Testis (tissue), 5 donors: ENCODE measurements at places on chromosomes 4 and X.

DNA sequence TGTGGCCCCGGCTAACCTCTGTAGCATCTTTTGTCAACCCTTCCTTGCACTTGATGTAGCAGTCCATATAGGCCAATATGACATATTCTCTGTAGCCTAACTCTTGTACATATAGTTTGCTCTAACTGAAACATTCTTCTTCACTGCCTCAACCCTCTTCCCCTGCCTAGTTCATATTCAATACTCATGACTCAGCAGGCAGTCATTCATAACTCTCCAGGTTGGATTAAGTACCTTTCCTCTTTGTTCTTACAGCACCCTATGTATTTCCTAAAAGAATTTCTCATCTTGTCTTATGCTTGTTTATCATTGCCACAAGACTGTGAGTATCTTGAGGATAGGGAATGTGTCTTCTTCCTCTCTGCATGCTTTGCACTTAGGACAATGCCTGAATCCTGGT is 76.9 kb downstream of the TMLHE start:
- no peak for DNase-seq

- DNase-seq, result peak; percentile 38
Observed at GRCh38 chr4:14184265-14184664, 556.7 kb upstream of the BOD1L1 start.

GRCh38 chrX:71173440-71173839 is 28.8 kb downstream of the NLGN3 start:
- no peak for DNase-seq

DNA sequence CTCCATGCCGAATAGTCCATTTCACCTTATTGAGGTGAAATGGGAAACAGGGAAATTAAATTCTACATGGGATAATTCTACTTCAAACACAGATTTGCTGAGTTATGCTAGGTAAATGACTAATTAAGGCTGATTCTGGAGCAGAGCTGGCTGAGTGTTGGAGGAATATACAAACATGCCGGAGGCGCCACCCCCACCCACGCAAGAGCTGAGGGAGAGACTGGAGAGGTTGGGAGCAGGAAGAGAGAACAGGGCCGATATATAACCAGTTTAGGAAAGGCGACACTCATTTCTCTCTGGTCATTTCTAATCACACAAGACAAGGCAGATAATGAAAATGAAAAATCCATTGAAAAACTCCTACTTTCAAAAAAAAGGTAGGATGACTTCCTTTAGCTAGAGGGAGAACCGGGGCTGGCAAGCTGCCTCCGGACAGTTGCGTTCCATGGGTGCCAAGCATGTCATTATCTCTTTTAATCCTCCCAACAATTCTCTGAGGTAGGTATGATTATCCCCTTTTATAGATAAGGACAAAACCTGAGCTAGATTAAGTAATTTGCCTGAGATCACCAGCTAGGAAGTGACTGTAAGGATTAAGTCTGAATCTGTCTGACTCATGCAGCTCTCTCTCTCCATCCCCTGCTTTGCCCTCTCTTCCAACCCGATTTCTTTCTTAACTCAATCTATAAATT is 27.6 kb upstream of the CFAP299 start:
- DNase-seq, result no peak

GRCh38 chr4:4417886-4418285 is 31.0 kb downstream of the NSG1 start:
- DNase-seq, result peak; percentile 12

GRCh38 chr4:155787113-155787710 is 28.4 kb downstream of the GUCY1B1 start:
- DNase-seq, result no peak

GRCh38 chr4:1539859-1540600 is 133.8 kb upstream of the NKX1-1 start:
- no peak for DNase-seq

- no peak for DNase-seq
Observed at GRCh38 chrX:50705042-50705441, 109.0 kb downstream of the SHROOM4 start.

- DNase-seq, result peak; percentile 96
Observed at GRCh38 chr4:170027181-170027829, 1.1 kb upstream of the MFAP3L start.

GRCh38 chr4:44927399-44928380 is 201.3 kb upstream of the GNPDA2 start:
- DNase-seq, result no peak

DNA sequence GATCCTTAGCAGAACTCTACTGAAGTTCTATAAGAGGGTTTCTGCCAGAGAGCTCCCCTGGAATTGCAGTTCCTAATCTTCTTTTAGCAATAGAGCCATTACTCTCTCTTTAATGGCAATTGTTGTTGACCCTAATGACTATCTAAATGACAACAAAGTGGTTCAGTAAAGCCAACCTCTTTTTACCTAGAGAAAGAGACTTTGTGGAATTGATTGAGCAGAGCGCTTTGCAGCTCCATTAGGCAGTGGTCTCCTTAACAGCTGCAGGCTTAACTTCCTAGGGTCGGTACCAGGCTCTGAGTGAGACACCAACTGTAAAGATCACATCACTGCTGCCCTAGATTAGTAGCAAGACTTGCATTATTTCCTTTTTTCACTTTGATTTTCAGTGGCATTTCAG is 1472.9 kb upstream of the TENM3 start:
- DNase-seq, result no peak

DNA sequence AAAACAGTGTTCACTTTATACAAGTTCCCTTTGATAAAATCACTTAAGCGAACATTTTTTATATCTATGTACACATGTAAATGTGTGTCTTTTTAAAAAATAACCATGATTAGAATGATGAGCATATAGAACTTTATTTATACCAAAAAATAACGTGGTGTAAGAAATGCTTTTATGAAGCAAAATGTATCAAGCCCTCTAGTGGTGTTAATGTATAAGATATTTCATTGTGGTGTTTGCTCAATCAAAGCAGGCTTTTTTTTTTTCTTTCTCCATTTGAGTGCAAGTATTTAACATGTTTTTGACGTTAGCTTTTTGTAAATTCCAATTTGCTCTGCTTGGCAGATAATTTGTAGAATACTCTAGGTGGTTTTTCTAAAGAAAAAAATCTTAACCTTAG is 2092.4 kb upstream of the TENM3 start:
- DNase-seq, result no peak

GRCh38 chr4:90540536-90540935 is 413.3 kb downstream of the CCSER1 start:
- DNase-seq, result no peak

- no peak for DNase-seq
Observed at GRCh38 chr4:94371290-94371689, 28.7 kb upstream of the HPGDS start.

DNA sequence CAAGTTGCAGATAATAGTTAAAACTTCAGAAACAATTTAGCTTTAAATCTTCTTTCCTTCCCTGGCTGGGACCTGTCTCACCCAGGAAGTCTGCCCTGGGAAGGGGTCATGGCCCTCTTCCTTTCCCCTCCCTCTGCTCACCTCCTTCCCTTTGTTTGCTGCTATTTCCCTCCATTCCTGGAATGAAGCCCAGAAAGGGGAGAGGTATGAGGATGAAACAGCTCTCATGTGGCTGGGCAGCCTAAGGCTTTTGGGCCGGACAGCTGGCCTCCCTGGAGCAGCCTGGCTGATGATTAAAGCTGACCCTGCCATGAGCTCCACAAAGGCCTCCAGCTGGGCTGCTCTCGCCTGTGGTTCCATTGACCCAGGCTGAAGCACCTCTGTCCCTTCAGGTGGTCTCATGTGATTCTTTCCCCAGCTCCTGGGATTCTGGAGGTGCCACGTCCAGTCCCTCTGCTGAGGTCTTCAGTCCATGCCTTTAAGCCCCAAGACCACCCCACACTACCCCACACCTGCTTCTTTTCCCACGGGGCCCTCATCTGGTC is 202.1 kb downstream of the PTTG2 start:
- no peak for DNase-seq

GRCh38 chrX:106039920-106040319 is 1.4 kb upstream of the SERPINA7 start:
- peak; percentile 15 for DNase-seq

DNA sequence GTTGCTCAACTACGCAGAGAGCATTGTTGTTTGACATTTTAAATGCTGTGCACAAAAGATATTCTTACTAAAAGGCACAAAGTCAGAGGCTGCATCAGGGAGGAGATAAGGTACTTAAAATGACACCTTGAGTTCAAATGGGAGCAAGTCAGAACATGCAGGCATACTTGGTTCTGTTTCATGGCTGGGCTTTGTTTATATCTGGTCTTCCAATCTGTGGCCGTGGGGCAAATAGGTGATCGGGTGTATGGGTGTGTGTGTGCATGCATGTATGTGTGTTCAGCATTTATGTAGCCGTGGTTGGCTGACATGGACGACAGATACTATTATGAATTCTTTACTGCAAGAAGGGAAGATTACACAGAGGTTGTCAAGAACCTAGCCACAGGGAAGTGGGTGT is 106.1 kb downstream of the RASL11B start:
- no peak for DNase-seq

DNA sequence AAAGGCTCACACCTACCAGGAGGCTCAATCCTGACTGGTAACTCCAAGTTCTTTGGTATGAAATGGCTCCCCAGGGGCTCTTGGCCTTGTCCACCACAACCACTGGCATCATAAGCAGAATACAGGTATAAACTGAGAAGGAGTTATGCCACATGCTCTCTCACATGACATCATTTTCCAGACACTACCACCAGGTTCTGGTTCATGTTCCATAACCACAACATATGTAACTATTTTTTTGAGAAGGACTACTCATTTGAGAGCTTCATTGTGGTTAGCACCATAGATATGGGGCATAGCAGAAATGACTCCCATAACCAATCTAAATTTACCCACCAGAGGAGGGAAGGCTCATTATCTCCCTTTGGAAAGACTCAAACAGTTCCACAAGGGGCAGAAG is 19.6 kb downstream of the PRDM5 start:
- DNase-seq, result no peak

DNA sequence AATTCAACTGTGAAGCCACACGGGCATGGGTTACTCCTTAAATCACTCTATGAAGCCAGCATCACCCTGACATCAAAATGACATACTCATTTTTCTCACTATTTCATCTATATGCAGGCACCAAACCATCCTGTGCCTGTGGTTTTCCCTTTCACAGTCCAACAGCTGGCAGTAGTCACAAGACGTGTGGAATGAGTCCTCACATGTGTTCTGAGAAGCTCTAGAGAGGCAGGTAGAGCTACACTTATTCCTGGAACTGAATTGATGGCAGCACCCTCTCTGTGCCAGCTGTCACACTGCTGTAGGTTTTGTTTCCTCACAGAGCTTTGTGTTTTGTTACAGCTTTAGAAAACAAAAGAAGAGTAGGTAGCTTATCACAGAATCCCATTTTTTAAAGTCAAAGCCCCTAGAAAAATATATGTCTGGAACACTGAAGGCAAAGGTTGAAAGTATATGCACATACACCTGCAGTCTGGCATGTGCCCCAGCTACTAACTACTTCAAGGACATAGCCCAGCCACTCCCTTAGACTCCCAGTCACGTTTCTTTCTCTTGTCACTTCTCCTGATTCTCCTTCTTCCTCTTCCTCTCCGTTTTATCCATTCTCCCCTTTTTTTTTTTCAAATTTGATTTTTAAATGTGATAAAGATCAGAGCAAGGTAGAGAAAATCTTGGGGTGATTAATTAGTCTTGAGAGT is 107.1 kb downstream of the ANXA10 start:
- DNase-seq, result no peak

DNA sequence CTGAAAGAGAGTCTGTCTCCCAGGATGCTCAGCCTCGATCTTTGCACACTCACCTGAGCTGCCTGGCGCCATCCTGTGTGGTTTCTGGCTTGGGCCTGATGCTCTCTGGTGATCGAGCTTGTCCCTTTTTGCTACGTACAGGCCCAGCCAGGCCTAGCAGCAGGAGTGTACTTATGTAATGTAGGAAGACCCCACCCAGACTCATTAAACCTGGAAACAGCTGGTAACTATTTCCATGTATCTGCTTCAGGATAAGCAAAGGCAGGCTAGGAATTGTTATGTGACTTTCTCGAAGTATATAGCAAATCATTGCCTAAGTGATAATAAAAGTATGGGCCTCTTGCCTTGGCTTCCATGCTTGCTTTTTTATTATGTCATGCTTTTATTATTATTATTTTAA is 18.6 kb upstream of the ARSJ start:
- no peak for DNase-seq

GRCh38 chrX:17767734-17768133 is 30.4 kb downstream of the SCML1 start:
- DNase-seq, result no peak

- DNase-seq, result no peak
Observed at GRCh38 chr4:86791126-86791525, 58.1 kb downstream of the SLC10A6 start.

DNA sequence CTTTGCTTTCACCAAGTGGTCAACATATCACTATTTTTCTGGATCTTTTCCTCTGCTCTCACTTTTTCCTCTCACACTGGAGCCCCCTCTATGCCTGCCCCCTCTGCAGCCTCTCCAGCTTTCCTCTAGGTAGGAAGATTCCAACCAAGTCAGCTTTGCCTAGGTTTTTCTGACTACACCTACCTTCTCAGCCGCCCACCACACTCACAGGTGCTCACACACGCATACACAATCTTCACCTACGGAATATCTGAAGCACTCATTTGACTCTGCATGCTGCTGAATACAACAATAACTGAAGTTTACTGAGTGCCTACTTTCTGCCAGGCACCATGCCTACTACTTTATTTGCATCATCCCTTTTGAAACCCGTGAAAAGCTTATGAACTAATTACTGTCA is 328.0 kb downstream of the PPP3CA start:
- DNase-seq, result no peak

DNA sequence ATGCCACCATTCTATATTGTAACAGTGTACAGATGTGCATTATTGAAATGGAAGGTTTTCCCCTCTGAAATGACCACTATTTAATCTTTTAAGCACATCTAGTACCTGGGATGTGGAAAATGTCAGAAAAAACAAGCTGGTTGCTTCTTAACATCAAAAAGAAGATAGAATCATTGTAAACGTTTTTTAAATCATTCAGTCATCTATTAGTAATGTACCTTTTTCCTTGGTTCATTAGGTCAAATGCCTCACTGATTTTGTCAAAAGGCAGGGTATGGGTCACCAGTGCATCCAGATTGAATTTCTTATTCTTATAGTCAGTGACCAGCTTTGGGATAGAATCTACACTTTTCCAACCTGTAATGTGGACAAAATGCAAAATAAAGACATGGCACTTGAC is 17.7 kb downstream of the ADH4 start:
- no peak for DNase-seq

DNA sequence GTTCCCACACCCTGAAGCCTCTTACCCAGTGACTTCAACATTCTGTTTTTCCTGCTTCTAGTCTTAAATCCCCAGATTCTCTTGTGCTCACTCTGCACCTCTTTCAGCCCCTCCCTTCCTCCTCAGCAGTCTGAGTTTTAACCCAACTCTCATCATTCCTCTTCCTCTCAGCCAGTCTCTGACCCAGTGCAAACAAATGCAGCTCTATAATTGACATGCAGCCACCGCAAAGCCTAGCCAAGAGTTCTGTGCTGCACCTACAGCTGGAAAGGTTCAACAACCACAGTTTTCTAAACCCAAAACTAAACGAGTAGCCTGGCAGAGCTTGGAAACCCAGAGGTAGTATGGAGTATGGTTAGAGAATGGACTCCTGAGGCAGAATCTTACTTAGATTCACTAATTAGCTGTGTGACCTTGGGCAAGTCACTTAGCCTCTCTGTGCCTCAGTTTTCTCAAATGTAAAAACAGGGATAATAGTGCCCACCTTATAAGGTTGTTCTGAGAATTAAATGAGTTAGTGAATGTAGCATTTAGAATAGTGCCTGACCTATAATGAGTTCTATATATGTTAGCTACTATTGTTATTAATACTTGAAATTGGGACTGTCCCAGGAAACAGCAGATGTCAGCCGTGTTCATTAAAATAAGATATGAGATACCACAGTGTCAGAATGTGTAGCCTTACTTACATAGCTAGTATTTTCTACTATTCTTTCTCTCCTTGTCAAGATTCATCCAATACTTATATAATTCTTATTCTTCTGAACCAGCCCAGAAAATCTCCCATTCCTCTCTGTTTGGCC is 3.5 kb downstream of the TMEM154 start:
- DNase-seq, result no peak
